ENCODE measurements at places on chromosomes 7 and 10.

DNA sequence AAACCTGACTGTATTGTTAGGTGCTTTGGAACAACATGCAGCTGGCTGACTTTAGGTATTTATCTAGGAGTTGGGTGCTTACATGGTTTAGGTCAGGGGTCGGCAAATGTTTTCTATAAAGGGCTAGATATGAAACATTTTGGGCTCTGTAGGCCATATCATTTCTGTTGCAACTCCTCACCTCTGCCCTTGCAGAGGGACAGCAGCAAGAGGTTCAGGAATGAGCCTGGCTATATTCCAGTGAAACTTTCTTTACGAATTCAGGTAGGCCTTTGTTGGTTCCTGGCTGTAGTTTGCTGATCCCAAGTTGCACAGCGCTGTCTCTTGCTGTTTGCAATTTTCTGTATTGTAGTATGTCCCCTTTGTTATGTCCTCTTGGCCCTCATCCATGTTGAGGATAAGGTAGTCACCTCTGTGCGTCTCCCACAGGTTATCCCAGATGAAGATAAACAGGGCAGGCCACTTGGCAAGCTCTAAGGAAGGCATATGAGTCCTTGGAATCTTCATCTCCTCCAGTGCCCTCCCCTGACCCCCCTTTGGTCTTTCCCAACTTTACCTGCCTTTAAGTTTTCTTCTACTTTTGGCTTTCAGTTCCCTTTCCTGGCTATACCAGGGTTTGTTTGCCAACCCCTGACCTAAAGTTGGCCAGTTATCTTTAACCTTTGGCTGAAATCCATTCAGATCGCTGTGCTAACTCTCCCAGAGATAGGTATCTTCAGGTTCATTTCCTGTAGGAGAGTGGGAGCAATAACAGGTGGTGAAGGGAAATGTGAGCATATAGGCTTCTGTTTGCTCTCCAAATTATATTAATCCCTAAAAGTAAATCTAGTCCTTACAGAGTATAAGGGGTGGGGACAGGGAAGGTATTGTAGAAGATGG, 36.1 kb downstream of the SGPL1 start:
- DNase-seq = no peak

- no peak for DNase-seq
These were observed 17.5 kb downstream of the LAMB4 start for GRCh38 chr7:108112683-108113082.

DNA sequence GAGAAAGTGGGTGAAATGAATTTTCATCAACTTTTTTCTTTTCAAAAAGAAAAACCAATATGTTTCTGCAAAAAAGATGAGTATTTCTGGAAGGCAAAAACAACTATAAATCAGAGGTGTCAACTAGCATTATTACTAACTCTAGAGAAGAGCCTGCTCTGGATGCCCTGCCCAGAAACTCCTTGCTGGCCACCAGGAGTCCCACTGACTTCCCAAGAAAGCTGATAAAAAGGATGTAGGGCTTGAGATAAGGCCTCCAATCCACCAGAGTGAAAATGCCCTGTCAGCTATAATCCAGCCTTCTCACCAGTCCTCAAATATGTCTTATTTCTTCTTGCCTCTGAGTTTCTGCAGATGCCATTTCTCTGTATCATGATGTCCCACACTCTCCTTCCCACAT, 16.7 kb upstream of the FZD1 start:
- DNase-seq = no peak

DNA sequence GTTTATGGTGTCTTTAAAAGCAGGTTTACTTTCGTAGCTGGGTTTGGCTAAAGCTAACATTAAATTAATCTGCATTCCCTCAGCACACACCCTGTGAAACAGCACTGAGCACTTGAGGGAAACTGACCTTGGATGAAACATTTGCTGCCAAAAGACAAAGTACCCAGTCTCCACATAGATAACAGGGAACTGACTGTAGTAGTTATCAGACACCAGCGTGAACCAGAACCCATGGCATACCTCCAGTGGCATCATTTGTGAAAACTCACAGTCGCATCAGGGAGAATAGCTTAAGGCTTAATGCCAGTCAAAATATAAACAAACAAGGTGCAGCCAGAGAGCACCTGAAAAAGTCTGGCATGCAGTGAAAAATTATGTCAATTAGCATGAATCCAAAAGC, 357.8 kb upstream of the C7orf33 start:
- DNase-seq = no peak

GRCh38 chr7:36287371-36288241, 102.1 kb upstream of the ANLN start:
- DNase-seq = no peak

- DNase-seq = peak; percentile 13
These were observed 107.2 kb downstream of the FGFR2 start for GRCh38 chr10:121490871-121491519.

DNA sequence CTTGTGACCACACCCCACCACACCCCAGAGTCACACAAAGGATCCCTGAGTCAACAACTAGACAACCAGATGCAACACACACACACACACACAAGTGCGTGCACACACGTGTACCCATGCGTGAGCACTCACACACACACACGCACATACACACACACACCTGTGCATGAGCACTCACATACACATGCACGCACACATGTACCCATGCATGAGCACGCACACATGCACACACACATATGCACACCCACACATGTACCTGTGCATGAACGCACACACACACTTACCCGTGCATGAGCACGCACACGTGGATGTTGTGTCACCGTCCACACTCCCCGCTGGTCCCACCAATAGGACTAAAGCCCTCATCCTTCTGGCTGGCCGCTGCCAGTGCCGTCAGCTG, 60.4 kb downstream of the HTR5A start:
- no peak for DNase-seq

- DNase-seq = peak; percentile 71
These were observed 47.2 kb downstream of the DNAJC12 start for GRCh38 chr10:67790534-67791408.

GRCh38 chr7:90229682-90230081, 15.3 kb upstream of the CFAP69 start:
- no peak for DNase-seq

DNA sequence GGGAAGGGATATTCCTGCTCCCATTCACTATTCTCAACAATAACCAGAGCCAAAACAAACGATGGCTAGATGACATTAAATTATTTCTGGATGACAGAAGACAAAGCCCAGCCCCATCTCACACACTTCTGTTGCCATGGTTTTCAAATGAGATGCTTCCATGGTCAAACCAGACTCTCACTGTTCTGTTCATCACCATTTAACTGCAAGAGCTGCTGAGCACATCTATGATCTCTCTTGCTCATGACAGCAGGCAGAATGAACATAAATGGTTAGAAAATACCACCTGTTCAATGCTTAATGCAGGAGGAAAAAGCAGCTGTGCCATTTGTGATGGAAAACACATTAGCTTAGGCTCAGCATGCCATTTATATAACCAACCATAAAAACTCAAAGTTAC, 758.6 kb upstream of the ZWINT start:
- no peak for DNase-seq

DNA sequence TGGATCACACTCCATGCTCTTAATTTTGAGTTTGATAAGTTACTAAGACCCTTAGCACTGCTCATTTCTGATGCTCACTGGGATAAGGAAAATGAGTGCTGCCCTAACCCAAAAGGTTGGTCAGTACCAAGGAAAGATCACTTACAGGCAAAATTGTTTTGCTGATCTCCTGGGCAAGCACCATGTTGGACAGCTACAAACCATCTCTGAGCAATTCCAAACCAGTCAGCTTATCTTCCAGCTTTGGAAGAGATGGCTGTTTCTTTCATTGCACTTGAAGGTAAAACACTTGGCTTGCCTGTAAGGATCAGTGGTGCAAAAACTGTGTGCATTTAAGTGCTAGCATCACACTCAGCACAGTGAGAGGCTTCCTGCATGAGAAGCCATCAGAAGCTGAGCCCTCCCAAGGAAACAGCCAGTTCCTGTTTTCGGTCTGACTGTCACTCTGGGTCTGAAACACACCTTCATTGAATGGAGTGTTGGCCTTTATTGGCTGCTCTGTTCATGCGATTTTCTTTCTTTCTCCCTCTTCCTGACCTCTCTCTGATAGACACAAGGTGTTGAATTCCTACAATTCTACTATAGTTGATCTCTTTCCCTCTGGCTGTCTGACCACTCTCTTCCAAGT, 126.4 kb upstream of the GHITM start:
- DNase-seq = no peak

GRCh38 chr7:43609097-43609496, 26.2 kb downstream of the STK17A start:
- no peak for DNase-seq

DNA sequence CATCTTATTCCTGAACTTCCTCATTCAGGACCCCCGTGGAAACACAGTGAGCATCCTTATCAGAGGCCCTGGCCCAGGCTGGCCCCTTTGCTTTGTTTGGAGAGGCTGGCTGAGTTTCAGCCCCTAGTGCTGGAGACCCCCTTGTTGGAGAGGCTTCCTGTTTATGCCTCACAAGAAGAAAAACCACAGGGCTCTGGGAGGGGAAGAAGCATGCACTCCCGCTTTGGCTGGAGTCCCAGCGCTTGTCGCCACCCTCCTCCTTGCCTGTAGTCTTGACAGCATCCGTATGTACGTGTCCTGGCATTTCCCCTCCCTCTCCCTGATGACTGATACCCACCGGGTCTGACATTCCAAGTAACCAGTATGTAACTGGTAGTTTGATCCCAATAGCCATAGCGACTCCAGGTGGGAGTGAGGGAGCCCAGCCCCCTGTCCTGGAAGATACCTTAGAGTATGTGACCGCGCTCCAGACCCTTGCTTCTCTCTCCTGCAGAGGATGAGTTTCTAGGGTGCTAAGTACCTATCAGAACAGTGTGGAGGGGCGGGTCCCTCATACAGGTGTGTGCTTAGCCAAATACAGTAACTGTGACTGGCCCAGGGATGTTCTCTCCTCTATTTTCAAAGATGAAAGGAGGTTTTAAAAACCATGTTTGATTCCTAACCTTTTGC, 6.9 kb upstream of the ATP6V0E2 start:
- DNase-seq = peak; percentile 22

DNA sequence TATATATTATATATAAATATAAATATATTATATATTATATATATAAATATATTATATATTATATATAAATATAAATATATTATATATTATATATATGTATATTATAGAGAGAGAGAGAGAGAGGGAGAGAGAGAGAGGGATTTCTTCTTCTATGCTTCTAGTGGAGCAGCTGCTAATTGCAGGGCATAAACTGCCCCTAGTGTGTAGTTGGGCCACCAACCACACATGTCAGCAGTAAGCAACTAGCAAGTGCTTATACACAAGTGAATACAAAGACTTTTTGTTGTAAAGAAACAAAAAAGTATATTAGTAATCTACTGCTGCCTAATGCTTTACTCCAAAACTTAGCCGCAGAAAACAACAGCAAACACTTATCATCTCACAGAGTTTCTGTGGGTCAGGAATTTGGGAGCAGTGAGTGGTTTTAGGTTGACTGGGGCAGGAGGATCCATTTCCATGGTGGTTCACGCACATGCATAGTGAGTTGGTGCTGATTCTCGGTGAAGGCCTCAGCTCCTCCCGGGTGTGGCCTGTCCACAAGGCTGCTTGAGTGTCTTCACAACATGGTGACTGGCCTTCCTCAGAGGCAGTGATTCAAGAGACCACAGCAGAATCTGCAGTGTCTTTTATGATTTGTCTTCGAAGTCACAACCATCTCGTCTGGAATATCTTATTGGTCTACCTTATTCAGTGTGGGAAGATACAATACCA, 25.5 kb upstream of the BAG3 start:
- no peak for DNase-seq

- no peak for DNase-seq
These were observed 3.4 kb upstream of the DLX6 start for GRCh38 chr7:97001656-97002554.

GRCh38 chr7:37674531-37674930, 9.0 kb upstream of the GPR141 start:
- DNase-seq = no peak

DNA sequence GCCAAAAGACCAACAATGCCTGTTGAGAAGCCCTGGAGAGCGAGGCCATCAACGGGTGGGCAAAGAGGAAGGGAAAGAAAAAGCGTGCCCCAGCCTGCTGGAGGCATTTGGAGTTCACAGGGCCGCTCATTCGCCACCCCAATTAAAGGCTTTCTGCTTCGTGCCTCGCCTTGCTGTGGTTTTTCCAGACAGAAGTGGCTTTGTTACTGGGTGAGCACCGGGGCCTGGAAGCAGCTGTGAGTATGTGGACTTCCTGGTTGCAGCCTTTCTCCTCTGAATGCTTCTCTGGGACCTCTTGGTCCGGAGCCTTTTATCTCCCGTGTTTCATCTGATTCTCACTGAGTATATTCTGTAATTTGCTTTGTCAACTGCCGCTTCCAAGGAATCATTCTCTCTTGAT, 118.1 kb upstream of the EGR2 start:
- DNase-seq = no peak

DNA sequence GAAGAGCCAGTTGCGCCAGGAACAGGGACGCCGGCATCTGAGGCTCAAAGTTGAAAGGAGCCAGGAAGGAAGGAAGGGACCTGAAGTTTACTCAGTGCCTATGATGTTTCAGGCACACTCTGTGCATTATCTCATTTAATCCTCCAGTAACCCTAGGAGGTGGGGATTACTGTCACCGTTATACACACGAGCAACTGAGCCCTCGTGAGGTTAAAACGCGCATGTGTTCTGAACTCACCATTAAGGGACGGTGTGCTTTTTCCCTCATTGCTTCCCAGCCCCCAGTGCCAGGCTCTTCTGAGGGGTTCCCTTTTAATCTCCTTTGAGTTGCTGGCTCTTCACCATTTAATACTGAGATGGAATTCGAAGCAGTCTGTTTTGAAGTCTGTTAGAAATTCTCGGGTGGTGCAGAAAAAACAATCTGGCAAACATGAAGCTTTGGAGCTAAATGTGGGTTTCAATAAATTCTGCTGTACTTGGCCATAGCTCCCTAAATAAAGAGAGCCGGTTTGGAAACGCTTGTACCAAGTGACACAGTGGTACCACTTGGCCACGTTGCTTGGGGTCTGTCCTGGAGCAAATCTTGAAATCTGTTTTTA, 102.2 kb downstream of the TAX1BP1 start:
- DNase-seq = no peak

DNA sequence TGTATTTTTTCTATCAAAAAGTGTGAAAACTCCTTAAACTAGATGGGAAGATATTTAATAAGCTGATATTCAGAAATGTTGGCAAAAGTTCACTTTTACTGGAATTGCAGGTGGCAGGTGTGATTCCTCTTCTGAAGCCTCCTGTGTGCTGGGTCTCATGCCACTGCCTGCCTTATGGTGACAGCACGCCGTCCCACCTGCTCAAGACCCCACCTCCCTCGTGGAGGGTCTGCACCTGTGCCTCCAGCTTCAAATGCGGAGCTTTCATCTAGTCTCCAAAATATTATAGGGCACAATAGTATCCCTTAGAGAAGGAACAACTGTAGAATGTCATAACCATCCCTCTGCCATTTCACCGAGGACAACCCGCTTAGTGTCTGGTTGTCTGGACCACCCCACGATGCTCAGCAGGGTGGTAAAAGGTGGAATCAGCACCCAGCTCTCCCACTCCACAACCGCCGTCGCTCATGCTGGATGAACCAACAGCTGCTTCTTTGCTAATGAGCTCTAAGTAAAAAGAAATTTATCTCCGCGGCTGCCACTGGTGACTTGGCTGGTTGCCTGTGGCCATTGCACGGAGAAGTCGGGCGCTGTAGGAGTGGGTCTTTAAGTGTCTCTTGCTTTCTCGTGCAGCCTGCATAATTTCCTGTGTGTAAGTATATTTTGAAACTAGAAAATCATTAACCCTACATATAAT, 119.3 kb upstream of the TCERG1L start:
- DNase-seq = no peak

- no peak for DNase-seq
These were observed 22.7 kb downstream of the KIAA1549 start for GRCh38 chr7:138958391-138958956.

GRCh38 chr7:27576360-27576944, 86.2 kb downstream of the HIBADH start:
- DNase-seq = peak; percentile 35

- peak; percentile 8 for DNase-seq
These were observed 104.3 kb upstream of the STEAP1B start for GRCh38 chr7:22604246-22604645.

Measured in AG10803 (cell line).